ENCODE measurements at places on chromosomes 2 and 18.

GRCh38 chr18:8747440-8747937 lies 42.1 kb downstream of the MTCL1 start:
- DNase-seq, result no peak

GRCh38 chr2:44789446-44789845 lies 152.1 kb upstream of the SIX3 start:
- DNase-seq, result no peak

DNA sequence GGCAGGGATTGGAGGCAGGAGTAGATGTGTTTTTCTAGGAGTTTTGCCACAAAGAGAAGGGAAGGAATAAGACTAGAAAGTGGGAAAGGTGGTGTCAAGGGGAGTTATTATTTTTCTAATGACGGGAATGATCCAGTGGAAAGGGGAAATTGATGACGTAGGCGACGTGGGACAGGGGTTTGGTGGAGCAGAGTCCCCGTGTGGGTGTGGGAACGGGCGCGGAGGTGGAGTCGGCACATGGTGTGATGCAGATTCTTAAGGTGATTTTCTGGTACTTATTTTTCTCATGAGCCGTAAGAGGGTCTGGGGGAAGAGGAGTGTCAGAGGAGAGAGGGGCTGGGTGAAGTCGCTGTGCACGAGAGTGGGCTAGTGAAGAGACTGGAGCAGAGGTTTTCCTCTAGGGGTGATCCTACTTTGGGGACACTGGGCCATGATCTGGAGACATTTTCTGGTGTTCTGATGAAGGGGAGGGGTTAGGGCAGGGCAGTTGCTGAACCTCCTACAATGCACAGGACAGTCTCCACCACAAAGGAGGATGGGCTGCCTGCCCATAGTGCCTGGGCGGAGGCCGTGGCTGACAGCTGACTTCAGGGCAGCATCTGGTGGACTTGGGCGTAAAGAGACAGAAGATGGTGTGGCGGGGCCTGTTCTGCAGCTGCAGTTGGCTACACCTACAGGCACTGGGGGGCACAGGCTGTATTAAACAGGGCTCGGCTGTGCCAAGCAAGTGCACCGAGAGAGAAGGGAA lies 30.0 kb downstream of the TRAF3IP1 start:
- DNase-seq, result no peak

GRCh38 chr18:76505614-76506013 lies 10.6 kb upstream of the ZNF516 start:
- no peak for DNase-seq

- DNase-seq, result no peak
These were observed 250.0 kb downstream of the TCF4 start for GRCh38 chr18:55337908-55338521.

DNA sequence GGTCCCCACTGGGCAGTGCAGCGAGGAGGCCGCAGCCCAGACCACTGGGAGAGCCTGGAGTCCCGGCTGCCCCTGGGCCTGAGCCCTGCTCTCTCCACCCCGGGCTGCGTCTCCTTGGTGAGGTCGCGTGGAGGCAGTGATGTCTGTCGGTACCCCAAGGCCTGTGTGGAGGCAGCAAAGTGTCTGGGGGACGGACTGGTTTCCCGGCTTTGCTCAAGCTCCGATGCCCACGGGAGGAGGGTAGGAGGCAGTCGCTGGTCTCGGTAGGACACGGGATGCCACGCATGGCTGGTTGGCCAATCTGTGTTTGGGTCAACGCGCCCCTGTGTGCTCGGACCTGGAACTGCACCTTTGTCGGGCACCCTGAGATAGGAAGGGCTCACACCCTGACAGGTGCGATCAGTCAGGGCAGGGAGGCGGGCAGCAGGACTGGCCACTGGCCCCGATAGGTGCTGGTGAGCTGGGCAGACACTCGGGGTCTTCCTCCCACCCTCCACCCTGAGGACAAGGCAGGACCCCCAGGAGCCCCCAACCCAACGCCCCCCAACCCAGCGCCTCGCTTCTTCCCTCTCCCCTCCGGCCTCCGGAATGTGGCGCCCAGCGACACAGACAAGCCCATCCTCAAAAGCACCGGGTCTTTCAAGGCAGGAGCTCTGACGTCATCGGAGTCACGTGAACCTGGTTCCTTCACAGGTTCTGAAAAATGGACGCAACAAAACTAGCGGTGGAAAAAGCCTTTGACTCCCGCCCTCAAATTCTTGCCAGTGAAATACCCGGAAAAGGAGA lies 288.6 kb downstream of the NDUFA10 start:
- no peak for DNase-seq

DNA sequence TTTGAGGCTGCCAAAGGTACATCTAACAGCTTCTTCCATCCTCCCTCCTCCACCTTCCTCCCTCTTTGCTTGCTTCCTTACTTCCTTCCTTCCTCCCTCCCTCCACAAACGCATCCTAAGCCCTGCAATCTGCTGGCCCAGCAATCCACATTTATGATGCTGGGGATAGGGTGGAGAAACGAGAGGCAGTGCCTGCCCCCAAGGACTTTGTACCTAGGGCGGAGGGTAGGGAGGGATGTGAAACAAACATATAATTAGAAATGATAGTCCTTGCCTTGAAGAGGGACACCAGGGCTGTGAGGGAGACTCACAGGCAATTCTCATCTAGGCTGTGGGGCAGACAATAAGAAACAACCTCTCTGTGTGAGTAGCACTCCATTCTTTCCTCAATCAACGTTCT lies 188.3 kb downstream of the ANKRD30B start:
- DNase-seq, result no peak

GRCh38 chr2:213121690-213122089 lies 29.7 kb downstream of the IKZF2 start:
- no peak for DNase-seq

- no peak for DNase-seq
These were observed 35.5 kb downstream of the QPCT start for GRCh38 chr2:37379881-37380296.

DNA sequence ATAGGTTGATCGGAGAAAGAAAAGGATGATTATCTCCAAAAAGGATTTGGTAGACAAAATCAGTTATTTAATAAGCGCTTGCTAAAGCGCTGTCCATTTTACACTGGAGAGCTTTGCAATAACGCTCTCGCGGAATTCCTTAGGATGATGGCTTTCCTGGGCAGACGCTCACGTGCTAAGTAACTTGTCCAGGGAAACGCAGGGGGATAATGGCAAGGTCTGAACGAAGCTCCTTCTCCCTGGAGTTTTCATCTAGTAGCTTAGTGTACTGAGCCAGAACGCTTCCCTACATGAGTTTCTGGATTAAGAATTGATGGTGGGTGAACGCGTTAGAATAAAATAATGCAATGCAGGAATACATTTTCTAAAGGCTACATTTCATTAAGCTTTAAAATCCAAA lies 739.5 kb upstream of the SALL3 start:
- DNase-seq, result no peak

GRCh38 chr2:98736464-98736889 lies 5.5 kb upstream of the MGAT4A start:
- no peak for DNase-seq

DNA sequence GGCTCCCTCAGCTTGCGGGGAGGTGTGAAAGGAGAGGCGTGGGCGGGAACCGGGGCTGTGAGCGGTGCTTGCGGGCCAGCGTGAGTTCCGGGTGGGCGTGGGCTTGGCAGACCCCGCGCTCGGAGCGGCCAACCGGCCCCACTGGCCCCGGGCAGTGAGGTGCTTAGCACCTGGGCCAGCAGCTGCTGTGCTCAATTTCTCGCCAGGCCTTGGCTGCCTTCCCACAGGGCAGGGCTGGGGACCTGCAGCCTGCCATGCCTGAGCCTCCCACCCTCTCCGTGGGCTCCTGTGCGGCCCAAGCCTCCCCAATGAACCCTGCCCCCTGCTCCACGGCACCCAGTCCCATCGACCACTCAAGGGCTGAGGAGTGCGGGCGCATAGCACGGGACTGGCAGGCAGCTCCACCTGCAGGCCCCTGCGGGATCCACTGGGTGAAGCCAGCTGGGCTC lies 48.2 kb downstream of the RNF138 start:
- DNase-seq, result no peak

DNA sequence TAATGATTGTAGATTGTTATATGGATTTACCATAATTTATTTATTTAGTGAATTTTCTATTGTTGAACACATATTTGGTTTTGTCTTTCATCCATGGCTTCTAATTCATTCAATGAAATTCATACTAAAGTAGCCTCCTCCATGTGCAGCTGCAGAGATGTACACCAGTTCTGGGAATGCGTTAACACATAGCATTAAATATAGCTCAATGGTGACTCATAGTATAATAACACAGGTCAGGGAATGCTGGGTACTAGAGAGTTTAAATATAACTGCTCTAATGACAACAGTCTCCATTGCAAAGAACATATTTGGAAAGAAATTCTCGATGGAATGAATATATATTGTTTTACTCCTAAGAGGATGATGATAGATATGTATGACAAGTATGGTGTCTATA lies 1190.2 kb upstream of the NRXN1 start:
- no peak for DNase-seq

DNA sequence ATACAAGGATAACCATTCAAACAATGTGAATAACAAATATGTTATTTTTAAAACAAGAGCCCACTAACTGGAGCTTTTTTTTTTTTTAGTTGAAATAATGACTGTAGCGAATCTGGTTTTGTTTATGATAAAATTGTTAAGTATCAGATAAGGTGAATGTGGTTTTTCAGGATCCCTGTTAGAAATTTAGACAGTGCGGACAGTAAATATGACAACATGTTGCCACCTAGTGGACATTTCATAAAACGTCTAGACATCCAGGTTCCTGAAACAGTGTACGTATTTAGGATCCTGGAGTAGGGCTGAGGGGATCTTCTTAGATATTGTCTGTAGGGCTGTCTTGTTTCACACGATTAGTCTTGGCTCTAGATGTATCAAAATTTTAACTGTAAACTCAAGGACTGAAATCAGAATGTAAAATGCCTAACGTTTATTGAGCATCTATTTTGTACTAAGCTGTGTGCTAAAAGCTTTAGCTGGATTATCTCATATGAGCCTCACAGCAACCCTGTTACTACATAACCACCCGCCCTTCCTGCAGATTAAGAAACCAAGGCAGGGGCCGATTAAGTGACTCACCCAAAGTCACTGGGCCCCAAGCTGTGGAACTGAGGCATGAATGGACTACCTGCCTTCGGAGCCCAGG lies 23.9 kb upstream of the CCDC68 start:
- DNase-seq, result no peak

DNA sequence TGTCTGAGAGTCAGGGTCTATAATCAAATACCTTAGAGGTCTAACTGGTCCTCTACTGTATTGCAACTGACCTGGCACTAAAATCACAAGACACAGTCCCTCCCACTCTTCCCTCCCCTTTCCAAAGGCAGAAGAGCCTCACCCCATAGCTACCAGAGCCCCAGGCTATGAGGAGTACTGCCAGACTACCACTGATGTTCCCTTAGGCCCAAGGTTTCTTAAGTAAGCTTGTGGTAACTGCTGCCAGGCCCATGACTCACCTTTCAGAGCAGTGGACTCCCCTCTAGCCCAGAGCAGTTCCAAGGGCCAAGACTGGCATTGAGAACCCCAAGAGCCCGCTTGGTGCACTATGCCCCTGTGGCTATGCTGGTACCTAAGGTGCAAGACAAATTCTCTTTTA lies 1193.4 kb downstream of the DSC3 start:
- DNase-seq, result no peak

DNA sequence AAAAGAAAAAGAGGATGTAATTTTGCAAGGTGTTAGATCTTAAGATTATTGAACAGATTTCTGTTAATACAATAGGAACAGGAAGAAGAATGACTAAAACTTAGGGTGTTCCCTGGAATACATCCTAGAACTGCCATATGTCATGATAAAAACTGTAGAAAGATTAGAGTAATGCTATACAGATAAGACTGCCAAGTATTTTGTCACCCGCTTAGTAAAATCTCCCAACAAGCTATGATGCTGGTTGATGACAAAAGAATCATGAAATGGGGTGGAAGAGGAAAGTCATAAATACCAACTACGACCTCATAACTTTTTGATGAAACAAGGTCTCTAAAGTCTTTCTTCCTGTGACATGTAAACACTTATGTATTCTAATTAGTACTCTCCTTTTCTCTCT lies 163.6 kb upstream of the COL3A1 start:
- DNase-seq, result no peak

DNA sequence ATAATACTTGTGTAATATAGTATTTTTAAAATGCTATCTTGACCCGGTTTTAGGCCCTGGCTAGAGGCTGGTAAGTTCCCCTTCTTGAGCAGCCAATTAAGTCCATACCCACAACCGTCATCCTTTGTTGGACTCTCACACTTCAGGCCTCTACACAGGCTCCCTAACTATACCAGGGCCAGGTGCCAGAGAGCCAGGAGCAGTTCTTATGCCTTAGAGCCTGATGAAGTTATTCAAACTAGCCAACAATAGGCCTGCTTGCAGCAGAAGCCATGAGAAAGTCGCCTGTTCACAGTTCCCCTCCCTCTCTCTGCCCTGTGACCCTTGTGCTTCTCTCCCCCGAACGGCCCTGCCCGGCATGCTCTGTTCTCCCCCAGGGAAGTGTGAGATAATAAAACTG lies 454.2 kb upstream of the KLHL29 start:
- no peak for DNase-seq

DNA sequence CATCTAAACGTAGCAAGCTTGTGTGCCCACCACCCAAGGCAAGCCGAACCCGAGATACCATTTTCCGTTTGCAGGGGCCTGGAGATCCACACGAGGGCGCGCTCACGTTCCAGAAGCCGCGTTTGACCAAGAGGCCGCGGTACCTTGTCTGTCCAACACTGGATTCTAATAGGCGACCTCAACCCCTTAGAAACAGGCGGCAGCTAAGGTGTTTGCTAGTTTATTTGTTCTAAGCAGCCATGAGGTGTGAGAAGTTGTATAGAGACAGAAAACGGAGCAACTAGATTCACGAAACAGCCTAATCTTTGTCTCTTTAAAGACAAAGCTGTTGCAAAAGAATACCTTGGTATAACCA lies 4.2 kb downstream of the HOXD11 start:
- DNase-seq, result no peak

GRCh38 chr2:53752385-53752784 lies 15.2 kb upstream of the CHAC2 start:
- DNase-seq, result no peak

DNA sequence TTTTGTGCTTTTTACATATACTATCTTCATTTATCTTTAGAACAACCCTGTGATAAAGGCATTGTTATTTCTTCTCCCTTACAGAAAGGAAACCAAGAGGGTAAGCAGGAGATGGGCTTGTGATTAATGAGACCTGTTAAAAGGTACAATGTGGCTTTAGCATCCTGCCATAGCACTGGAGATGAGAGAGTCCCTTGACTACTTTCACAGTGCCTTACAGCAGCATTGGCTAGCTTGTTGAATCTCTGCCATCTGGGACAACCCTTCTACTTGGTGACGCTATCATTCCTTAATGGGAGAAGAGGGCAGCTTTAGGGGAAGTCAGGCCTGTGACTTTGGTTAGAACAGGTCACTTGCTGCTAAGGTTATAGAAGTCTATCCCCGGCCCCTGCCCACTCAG lies 68.1 kb upstream of the LYPD6B start:
- DNase-seq, result no peak

- DNase-seq, result no peak
These were observed 306.7 kb upstream of the MMADHC start for GRCh38 chr2:149894226-149894625.

DNA sequence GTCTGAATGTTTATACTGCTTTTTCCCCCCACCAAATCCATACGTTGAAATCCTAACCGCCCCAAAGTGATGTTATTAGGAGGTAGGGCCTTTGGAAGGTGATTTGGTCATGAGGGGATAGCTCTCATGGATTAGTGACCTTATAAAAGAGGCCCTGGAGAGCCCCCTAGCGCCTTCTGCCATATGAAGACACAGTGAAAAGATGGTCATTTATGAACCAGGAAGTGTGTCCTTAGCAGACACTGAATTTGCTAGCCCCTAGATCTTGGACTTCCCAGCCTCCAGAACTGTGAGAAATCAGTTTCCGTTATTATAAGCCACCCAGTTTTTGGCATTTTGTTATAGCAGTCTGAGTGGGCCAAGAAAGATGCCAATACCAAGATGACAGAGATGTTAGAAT lies 7.2 kb upstream of the TSN start:
- DNase-seq, result no peak

All from stimulated activated CD8-positive, alpha-beta memory T cell treated with anti-CD3 and anti-CD28 coated beads, Interleukin-4, amount 100 ng/mL, for 1 hour (primary cell).